ENCODE measurements at places on chromosomes 4 and X.

DNA sequence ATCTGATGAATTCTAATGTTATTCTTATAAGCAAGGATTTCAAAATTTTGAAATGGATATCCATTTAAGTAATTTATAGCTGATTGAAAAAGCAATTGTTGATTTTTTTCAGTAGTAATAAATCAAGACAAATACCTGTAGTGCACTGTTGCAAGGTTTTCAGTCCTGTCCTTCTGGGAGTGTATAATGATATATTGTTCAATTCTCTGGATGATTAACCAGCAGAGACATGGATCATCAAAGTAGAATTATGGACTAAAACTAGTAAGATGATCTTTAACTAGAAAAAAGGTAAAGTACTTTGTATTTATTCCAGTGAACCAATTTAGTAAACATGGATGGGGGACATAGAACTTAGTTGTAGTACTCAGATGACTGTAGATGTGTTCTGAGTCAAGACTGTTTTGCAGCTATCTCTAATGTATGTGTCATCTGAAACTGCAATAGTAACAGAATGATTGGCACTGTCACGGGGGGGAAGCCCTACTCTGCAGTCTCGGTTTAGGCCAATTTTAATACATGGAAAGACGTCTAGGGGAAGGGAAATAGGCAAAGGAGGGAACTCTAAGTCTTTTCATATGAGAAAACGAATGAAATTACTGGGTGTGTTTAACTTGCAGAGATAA lies 121.9 kb downstream of the GLRA3 start:
- no peak for DNase-seq

DNA sequence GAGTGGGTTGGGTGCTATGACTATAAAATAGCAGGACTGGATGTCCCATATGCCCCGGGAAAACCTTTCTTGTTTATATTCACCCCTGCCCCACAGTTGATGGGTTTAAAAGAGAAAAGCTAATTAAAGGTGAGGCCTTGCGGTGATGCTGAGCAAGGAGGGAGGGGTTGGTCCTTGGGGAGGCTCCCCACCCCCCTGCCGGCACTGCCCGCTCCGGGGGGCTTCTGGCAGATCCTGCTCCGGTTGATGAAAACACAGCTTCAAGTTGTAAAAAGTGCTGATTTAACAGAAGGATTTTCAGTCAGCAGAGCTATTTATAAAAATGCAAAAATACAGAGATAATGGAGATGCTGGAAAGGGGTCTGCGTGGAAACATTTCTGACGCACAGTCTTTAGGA lies 68.6 kb downstream of the MTMR1 start:
- DNase-seq: no peak

DNA sequence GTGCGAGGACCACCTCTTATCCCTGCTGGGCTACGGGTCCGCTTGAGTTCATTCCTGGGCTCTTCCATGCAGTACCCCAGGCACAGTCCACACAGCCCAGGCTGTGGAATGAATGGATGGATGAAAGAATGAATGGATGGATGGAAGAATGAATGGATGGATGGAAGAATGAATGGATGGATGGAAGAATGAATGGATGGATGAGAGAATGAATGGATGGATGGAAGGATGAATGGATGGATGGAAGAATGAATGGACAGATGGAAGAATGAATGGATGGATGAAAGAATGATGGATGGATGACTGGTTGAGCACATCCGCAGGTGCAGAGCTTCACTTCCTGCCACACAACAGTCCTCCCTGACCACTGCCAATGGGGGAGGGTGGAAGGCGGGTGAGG lies 28.2 kb downstream of the ACOX3 start:
- DNase-seq: no peak

GRCh38 chr4:27360790-27361267 lies 500.2 kb downstream of the STIM2 start:
- DNase-seq: peak; percentile 51

GRCh38 chr4:95371476-95372224 lies 177.1 kb downstream of the UNC5C start:
- DNase-seq: no peak

DNA sequence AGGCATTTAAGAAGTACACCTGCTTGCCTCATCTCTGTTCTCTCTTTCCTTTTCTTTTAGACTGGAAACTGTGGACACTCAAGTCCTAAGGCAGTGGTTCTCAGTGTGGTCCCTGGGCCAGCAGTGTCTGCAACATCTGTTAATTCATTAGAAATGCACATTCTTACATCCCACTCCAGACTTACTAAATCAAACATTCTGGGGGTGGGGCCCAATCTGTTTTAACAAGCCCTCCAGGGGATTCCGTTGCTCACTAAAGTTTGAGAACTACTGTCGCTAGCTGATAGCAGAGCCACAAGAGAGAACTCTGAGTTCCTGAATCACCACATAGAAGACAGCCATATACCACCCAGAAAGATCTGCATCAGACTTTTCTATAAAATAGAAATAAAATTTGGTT lies 430.6 kb downstream of the BCOR start:
- no peak for DNase-seq

DNA sequence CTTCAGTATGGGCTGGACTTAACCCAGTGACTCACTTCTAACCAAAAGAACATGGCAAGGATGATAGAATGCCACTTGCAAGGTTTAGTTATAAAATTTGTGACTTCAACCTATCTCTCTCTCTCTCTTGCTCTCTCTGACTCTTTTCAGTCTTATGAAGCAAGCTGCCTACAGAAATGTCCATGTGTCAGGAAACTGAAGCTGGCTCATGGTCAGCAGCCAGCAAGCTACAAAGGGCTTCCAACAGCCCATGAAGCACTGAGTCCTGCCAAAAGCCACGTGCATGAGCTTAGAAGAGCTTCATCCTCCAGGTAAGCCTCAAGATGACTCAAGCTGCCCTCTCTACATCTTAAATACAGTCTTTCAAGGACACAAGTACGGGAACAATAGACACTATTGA lies 100.3 kb downstream of the HS3ST1 start:
- DNase-seq: no peak

DNA sequence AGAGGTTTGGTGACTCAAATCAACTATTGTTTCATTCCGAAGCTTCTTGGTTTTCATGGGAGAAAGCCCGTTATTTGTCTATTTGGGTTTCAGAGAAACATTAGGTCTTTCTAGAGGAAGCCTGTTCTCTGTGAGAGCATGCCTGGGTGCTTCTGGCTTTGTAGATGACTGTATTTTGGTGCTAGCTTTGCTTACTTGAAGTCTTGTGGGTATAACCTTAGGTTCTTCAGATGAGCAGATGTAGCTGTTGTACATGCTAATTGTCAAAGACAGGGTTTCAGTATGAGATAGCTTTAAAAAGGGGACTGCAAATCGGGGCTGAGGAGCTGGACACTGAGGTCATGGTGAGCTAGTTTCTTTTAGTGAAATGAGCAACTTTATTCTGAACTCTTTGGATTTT lies 7.9 kb upstream of the STOX2 start:
- no peak for DNase-seq

- DNase-seq: no peak
Observed at GRCh38 chrX:120235284-120235683, 15.3 kb upstream of the ZBTB33 start.

DNA sequence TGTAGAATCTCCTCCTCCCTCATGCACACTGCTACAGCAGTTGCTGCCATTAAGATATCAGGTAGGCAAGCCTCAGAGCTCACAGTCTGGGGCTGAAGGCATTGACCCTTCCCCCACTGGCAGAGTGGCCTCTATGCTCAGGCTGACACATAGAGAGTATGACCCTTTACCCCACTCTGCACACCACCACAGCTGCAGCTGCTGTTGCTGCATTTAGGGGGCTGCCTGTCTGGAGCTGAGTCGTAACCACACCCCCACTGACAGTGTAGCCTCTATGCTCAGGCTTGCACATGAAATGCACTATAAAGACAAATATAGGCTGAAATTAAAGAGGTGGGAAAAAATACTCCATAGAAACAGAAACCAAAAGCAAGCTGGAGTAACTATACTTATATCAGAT lies 289.3 kb upstream of the PABPC4L start:
- DNase-seq: no peak

DNA sequence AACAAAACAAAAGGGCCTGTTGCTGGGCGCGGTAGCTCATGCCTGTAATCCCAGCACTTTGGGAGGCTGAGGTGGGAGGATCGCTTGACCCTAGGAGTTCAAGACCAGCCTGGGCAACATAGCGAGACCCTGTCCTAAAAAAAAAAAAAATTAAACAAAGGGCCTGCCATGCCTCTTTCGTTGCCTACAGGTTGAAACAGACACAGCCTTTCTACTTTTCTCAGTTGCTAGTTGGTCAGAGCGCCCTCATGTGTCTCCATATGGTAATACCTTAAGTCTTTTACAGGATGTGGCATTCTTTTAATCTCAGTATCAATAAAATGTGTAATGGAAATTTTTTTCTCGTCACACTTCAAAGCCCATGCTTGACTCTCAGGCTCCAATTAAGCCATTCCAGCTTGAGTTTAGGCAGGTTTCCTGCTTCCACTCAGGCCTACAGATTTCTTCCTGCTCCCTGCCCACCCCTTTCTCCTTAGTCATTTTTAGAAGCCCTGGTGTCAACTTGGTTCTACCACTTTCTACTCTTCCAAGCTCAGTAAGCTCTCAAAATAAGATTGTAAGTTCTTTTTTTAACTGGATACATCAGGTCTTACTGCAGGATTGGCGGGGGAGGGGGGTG lies 4.6 kb upstream of the SOWAHD start:
- DNase-seq: peak; percentile 75

- DNase-seq: peak; percentile 12
Observed at GRCh38 chr4:138522366-138522765, 280.2 kb upstream of the SLC7A11 start.

DNA sequence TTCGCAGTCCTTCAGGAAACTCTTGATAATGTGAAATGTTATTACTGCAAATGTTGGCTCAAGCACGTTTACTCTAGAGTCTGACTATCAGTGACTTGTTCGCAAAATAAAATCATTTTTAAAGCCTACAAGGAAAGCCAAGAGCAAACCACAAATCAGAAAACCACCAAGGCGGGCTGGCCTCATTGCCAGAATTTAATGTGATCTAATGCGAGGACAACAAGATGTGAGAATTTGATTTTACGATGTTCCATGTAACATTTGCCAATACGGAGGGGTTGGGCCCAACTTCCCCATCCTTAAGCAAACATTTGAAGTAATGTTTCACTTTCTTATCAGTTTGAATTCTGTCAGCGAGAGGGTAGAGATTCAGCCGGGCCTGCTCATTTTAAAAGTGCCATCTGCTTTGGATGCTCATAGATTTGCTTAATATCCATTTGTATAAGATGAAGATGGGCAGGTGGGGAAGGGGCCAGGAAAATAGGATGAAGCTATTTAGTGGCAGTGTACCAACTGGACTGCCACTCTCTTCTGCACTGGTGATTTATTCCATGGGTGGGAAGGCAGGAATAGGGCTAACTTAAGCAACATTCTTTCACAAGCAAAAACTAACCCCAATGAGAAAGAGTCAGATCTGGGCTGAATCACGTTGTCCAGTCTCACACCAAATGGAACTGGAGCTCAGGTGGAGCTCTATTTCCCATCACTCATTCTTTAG lies 225.3 kb downstream of the ANAPC10 start:
- DNase-seq: no peak

- no peak for DNase-seq
Observed at GRCh38 chrX:100606753-100607152, 22.0 kb downstream of the TNMD start.
